OCI-M1 (cell line): ENCODE measurements at places on chromosomes 1 and 21.

DNA sequence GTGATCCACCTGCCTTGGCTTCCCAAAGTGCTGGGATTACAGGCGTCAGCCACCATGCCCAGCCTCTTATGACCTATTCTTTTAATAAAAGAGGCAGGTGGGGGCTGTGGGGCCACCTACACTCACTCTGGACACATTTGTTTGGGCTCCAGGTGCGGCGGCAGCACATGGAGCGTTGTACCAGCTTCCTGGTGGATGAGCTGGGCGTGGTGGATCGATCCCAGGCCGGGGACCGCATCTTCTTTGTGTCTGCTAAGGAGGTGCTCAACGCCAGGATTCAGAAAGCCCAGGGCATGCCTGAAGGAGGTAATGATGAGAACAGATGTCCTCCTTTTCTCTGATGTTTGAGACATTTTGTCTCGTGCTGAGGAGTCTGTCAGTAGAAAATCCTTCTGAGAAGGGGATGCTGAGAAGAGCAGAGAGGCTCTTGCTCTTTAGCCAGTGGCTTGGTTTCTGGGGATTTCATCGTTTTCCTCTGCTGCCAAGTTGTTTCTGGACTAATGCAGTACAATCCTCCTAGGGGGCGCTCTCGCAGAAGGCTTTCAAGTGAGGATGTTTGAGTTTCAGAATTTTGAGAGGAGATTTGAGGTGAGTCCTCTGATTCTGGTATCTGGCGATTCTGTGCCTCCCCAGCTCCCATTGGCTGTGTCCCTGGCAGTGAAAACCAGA is 17.9 kb upstream of the MIIP start:
- peak; percentile 92 for DNase-seq

GRCh38 chr1:223233410-223234169 is 90.5 kb upstream of the TLR5 start:
- DNase-seq: peak; percentile 70

- DNase-seq: no peak
Measured at GRCh38 chr21:38758501-38759214, 47.1 kb upstream of the ETS2 start.

- peak; percentile 19 for DNase-seq
Measured at GRCh38 chr1:178389441-178389840, 107.3 kb downstream of the CLEC20A start.

DNA sequence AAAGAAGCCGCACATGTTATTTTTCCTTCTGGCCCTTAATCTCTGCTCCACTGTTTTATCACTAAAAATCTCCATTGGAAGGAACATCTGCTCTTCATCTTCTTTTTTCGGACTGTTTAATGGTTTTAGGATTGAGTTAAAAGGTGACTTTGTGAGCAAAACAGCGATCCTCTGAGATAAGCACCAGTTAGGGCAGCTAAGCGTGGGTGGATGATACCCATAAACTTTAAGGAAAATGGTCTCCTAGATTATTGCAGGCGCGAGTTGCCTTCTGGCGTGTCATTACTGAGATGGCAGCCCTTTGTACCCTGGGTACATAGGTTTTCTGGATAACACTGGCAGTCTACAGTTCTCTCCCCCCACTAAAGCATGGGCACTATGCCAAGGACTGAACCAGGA is 44.0 kb upstream of the HMGB4 start:
- no peak for DNase-seq

- DNase-seq: no peak
Measured at GRCh38 chr1:54329312-54330003, 76.7 kb downstream of the SSBP3 start.

GRCh38 chr1:17466359-17466758 is 26.9 kb upstream of the RCC2 start:
- no peak for DNase-seq

- peak; percentile 61 for DNase-seq
Measured at GRCh38 chr1:172900376-172900997, 150.3 kb downstream of the TNFSF18 start.

DNA sequence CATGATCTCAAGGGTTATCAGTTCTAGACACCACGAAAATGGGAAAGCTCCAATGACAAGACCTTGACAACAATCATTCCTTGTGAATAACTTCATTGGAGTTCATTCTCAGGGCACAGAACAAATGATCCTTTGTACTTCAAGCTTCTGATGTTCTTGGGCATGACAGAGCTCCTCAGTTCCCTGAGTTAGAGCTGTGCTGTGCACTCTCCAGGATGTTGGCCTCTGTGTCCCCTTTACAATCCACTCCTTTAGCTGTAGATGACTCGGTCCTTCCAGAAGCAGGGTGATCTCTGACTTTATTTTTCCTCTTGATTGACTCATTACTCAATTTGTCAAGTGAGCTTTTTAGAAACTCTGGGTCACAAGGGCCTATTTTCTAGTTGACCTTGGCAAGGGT is 3.9 kb upstream of the FAM78B start:
- DNase-seq: no peak

DNA sequence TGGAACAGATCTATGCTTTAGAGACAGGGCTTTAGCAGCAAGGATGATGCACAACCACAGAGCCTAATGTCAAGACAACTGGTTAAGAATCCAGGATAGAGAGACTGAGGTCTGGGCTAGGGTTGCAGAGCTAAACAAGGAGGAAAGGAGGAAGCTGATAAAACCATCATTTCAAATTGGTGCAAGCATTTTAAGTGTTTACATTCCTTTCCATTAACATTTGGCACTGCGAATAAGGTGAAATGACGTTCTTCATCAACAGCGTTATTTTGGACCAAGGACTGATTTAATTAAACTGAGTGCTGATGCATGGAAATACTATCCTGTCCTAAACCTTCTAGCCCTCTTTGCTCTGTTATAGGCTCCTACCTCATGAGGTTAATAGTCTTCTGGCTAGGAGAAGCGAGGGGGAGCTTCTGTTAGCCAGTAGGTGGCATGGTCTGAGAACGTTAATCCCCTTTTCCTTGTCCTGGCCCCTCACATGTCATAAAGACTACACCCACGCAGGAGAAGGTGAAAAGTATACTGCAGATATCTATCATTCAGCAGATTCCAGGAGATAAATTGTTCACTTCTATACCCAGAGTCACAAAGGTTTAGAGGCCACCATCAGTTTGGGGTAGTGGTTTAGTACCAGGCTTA is 7.6 kb upstream of the C1orf21 start:
- peak; percentile 20 for DNase-seq

DNA sequence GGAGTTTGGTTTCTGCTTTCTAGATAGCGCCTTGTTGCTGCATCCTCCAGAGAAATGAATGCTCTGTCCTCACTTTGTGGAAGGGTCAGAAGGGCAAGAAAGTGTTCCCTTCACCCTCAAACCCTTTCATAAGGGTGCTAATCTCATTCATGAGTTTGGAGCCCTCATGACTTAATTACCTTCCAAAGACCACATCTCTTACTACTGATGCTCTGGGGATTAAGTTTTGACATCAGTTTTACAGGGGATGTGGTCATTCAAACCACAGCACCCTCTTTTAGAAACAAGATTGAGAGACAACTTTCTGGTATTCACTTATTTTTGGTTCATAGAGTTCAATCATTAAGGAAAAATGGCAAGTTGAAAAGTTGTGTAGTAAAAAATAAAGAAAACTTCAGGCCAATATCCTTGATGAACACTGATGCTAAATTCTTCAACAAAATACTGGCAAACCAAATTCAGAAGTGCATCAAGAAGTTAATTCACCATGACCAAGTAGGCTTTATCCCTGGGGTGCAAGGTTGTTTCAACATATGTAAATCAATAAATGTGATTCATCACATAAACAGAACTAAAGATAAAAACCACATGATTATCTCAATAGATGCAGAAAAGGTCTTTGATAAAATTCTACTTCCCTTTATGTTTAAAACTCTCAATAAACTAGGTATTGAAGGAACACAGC is 442.1 kb downstream of the PTBP2 start:
- DNase-seq: no peak

GRCh38 chr1:226046240-226046639 is 16.3 kb upstream of the H3-3A start:
- DNase-seq: no peak

DNA sequence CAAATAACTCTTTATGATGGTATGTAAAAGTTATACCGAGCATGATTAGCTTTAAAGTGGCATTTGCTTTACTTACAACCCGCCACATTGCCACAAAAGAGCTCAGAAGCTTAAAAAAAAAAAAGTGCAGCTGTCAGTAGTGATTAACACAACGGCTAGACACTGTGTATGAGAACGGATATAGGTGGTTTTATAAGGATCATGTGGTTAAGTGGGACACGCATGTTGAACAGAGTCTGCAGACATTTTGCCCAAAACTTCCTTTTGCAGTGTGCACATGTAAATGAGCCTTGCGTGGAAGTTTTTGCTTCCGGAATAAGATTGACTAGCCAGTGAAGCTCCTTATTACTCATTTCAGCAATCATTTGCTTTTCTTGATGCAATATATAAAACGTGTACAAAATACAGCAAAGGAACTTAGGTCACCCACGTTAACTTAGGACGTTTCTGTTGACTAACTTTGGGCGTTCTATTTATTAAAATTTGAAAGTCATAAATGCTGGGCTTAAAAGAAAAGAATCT is 58.7 kb upstream of the RGS1 start:
- DNase-seq: peak; percentile 95

DNA sequence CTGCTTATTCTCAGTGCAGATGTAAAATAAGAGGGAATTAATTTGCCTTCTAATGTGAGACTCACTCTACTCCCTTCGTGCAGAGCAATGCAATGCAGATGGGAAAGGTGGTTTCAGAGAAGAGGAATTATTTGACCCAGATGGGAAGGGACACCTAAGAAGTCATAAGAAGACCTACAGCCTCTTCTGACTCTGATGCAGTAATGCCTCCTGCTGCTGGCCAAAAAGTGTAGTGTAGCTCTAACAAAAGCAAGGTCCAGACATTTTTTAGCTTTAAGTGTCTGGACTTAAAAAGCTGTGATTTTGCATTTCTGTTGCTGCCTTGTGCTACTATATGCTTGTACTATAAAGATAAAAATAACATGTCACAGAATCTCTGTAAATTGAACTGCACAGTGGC is 501.4 kb downstream of the TTLL7 start:
- DNase-seq: no peak

GRCh38 chr1:58805716-58806571 is 22.1 kb upstream of the JUN start:
- DNase-seq: no peak

GRCh38 chr1:12407050-12407961 is 177.5 kb downstream of the VPS13D start:
- peak; percentile 69 for DNase-seq

DNA sequence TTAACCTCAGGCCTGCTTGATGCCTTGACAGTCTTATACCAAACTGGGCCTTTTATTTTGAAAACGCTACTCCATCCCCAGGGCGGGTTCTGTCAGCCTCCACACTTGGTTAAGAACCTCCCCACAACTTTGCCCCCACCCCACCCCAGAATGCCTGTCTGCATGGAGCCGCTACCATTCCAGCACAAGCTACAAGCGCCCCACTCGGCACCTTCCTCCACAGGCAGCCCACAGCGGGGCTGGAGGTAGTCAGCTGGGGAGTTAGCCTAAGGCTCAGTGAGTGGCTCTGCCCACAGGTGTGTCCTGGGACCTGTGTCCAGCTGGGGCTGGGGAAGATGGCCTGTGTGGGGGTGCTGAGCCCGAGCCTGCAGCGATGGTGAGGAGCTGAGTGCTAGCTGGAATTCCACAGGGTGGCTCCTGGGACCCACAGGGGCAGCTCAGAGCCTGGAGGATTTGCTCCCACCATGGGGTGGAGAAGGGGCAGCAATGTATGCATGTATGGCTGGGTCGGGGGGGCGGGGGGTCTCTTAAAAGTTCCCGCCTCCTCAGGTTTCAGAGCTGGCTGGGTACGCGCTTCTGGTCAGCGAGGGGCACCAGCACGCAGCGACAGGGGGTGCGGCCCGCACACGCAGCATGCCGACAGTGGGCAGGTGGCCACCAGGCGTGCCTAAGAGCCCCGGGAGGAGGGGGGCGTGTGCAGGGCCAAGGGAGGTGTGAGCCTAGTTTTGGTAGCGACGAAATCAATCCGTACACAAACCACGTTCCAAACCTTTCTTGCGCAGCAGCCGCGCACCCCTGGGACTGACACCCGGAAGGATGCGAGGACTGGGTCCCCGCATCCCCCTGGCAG is 917 bp downstream of the ETNK2 start:
- no peak for DNase-seq

DNA sequence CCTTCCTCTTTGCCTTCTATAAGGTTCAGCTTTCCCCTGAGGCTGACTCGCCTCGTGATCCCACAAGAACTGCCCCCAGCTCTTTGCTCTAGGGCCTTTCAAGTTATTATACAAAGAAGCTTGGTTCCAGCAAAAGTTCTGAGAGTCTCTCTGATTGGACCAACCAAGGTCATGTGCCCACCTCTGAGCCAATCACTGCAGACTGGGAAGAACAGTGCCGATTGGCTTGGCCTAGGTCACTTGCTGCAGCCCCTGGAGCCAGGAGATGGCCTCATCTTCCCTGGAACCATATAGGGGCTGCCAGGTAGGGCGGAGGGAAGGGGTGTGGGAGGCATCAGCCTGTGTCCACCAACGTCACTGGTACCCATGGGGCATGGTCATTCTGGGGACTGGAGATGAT is 22.8 kb downstream of the TAS1R2 start:
- no peak for DNase-seq

DNA sequence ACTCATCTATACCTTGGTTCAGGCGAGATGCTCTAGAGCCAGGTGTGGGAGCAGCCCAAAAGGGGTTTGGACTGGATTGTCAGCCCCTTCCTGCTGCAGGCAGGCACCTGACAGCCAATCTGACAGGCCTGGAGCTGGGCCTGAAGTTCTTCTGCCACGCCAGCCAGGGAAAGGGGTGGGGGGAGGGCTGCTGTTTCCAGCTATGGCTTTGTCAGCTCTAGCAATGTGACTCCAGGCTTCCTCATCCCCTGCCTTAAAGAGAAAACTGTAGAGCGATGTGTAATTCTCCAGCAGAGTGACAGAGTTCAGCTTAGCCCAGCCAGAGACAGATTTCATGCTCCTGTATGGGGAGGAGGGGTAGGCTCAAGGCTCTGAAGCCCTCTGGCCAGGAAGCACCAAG is 30.3 kb downstream of the WNT4 start:
- no peak for DNase-seq

DNA sequence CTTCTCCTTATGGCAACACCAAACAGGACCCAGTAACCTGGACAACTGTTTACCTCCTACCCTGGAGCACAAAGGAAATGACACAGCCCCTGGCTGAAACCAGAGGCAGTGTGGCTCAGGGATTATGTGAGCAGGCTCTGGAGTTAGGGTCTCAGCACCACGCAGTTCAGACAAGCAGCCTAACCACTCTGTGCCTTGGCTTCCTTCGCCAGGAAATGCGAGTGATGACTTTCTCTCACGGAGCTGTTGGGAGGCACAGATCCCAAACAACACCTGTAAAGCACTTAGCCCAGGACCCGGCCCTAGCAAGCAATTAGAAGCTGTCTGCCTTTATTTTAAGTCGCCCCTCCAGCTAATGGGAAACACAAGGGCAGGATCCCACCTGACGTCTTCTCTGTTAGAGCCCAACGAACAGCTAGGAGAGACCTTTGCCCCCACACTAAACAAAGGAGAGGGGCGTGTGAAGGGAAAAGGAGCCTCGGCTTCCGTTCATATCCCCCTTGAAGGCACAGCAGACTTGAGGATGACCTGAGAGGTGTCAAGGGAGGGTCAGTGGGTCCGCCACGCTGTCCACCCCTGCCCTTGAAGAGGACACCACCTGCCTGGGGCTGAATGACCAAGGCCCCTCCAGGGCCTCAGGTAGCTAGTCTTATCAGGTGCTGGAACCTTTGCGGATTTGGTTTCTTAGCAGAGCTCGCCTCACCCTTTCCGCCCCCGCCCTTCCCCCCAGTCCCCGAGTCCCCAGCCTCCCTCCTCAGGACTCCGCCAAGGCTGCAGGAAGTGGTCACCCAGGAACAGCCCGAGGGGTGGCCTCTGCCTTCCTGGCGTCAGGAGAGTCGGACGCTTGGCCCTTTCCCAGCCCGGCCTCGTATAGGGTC is 860 bp downstream of the TMEM63A start:
- DNase-seq: peak; percentile 63
